ENCODE measurements at places on chromosomes 7 and 10. TPM values are rescaled to one million over a fixed set of nuclear protein-coding genes. Genes with fewer than 3 reads are reported as not detected.

DDX50 gene
- 28.2 TPM for total RNA-seq

MLXIPL gene
- not detected for total RNA-seq

- DNase-seq: no peak
- H3K4me3 ChIP-seq: no peak overlapping the region
- peaks cover 4% of the 10 kb centered on the region for H3K36me3 ChIP-seq
- no peak overlapping the region for H3K27ac ChIP-seq
Measured at GRCh38 chr7:127379642-127380041, 12.9 kb downstream of the ZNF800 start.

- H3K4me1 ChIP-seq: no peaks in the 10 kb centered on the region
- H3K27me3 ChIP-seq: no peaks in the 10 kb centered on the region
- no peak for DNase-seq
Measured at GRCh38 chr10:28478646-28479045, 54.3 kb upstream of the WAC start.

DNA sequence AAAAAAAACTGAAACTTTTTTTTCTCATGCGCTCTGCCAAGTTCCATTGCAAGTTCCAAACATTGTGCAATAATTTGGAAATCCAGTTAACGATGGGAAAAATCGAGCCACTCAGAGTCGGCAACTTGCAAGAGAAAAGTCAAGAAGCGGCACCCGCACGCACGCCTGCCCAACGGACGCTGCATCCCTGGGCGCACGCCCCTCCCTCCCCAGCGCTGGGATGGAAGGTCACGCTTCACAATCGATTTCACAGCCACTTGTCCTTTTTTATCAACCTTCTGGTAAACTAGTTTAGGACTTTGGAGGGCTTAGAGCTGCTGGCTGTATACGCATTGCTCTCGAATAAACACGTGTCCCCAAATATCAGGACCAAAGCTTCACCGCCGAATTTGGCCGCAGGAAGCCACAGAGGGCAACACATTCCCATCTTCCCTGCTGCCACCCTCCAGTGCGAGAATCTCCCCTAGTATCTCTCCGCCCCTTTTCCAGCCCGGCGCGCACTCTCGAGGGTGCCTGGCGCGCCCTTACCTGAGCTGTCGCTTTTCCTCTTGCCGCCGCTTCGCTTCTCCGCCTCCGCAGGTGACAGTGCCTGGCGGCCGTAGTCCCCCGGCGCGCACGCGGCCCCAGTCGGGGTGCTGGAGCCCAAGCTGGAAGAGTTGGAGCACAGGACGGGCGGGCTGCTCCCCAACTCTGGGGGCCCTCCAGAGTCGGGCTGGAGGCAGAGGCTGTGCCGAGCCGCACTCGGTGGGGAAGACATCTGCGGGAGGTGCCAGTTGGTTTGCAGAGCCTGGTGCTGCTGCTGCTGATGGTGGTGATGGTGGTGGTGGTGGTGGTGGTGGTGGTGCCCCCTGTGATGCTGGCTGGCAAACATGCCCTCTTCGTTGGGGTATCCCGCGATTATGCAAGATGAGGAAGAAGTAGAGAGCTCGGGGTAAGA, 857 bp downstream of the MEOX2 start:
- peak overlapping the region; percentile 80 for H3K4me3 ChIP-seq
- no peaks in the 10 kb centered on the region for H3K36me3 ChIP-seq
- H3K27ac ChIP-seq: peak overlapping the region; percentile 70
- peak; percentile 54 for DNase-seq

DNA sequence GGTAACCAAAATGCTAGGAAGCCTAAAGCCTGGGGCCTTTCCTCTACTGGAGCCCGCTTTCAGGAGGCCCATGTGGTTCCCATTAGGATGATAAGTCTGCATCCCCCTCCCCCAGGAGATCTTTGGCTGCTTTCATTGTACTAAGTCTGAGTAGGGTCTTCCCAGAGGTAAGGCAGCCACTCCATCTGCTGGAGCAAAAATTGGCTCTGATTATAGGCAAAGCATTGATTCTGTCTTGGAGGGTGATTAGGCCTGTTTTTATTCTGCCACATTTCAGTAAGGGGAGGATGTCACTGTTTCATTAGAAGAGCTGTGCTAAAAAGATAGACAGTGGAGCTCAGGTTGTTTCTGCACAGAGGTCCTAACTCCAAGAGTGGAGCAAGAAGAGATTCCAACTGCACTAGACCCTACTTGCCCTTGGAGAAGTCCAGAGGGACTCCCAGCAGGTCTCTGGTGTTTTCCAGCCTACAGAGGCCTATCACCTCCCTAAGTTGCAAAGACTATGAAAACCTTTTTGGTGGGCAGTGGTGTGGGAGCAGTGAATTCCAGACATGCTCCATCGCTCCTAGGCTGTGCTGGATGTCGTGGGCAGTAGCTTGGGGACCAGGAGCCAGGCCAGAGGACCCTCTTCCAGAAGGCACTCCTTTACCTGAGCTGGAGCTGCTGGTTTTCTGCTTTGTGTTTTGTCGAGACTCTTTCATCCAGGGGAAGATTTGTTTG, 7.1 kb upstream of the HOXA2 start:
- H3K27ac ChIP-seq: no peak overlapping the region
- no peak for DNase-seq

GRCh38 chr10:52394246-52394645, 80.2 kb downstream of the DKK1 start:
- no peaks in the 10 kb centered on the region for H3K36me3 ChIP-seq
- no peak overlapping the region for H3K27ac ChIP-seq
- no peaks in the 10 kb centered on the region for H3K27me3 ChIP-seq
- no peaks in the 10 kb centered on the region for H3K4me1 ChIP-seq
- DNase-seq: no peak

TMEM130 gene
- total RNA-seq: not detected

GRCh38 chr10:11756766-11757315, 14.7 kb downstream of the ECHDC3 start:
- H3K4me3 ChIP-seq: no peak overlapping the region
- no peak overlapping the region for H3K27ac ChIP-seq
- no peaks in the 10 kb centered on the region for H3K36me3 ChIP-seq
- no peak for DNase-seq

DNA sequence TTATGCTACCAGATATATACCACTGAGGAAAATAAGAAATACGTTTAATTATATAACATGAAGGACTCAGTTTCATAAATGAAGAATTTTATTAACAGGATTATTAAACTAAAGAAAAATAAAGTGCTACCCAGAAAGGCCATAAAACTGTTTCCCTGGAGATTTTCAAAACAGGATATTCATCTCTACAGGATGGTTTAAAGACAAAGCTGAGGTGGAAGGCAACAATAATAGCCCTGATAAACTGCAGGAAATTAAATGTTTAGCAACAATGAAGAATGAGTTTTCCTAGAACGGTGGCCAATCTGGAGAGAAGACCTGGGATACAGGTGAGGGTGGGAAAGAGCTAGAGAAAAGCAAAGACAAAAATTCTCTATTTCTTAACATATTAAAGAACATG, 11.9 kb downstream of the RHEB start:
- no peak overlapping the region for H3K4me3 ChIP-seq
- H3K27ac ChIP-seq: no peak overlapping the region
- peak; percentile 47 for DNase-seq
- no peaks in the 10 kb centered on the region for H3K36me3 ChIP-seq
- peaks cover 7% of the 10 kb centered on the region for H3K4me1 ChIP-seq
- H3K27me3 ChIP-seq: no peaks in the 10 kb centered on the region

- H3K27ac ChIP-seq: no peak within 1 kb of the TSS
- peaks cover 13% of the 10 kb centered on the region for H3K4me1 ChIP-seq
- no peaks in the 10 kb centered on the region for H3K36me3 ChIP-seq
- peak within 1 kb of the TSS; percentile 14 for H3K4me3 ChIP-seq
Measured at GRCh38 chr7:99928994-99929729, at the start of gene GJC3. TSS of gene GJC3 (minus strand) at chr7:99929620. CDS start at chr7:99929620, 0 bp downstream.

- no peaks in the 10 kb centered on the region for H3K27me3 ChIP-seq
- H3K4me3 ChIP-seq: peak overlapping the region; percentile 68
- DNase-seq: peak; percentile 23
- H3K4me1 ChIP-seq: peaks cover 6% of the 10 kb centered on the region
Measured at GRCh38 chr7:6637544-6638229, 569 bp downstream of the ZNF316 start.

PYROXD2 gene
- total RNA-seq: 7.0 TPM

- no peak overlapping the region for H3K4me3 ChIP-seq
- no peaks in the 10 kb centered on the region for H3K36me3 ChIP-seq
- H3K27me3 ChIP-seq: no peaks in the 10 kb centered on the region
- no peak overlapping the region for H3K27ac ChIP-seq
- peaks cover 28% of the 10 kb centered on the region for H3K4me1 ChIP-seq
- DNase-seq: no peak
Measured at GRCh38 chr7:108232076-108232475, 101.9 kb upstream of the LAMB4 start.

GRCh38 chr10:69479240-69480067, 28.2 kb downstream of the TSPAN15 start:
- H3K4me1 ChIP-seq: peaks cover 52% of the 10 kb centered on the region
- peak; percentile 57 for DNase-seq
- H3K27me3 ChIP-seq: no peaks in the 10 kb centered on the region
- H3K27ac ChIP-seq: peak overlapping the region; percentile 47
- H3K4me3 ChIP-seq: no peak overlapping the region
- no peaks in the 10 kb centered on the region for H3K36me3 ChIP-seq

- no peaks in the 10 kb centered on the region for H3K27me3 ChIP-seq
- no peak for DNase-seq
- no peaks in the 10 kb centered on the region for H3K4me1 ChIP-seq
- no peak overlapping the region for H3K4me3 ChIP-seq
Measured at GRCh38 chr10:10389182-10389581, 628.5 kb upstream of the CELF2 start.

Data from endothelial cell of umbilical vein (primary cell).